ENCODE measurements at places on chromosomes 11 and 22.

- DNase-seq = no peak
Measured at GRCh38 chr11:8249482-8249881, 14.2 kb downstream of the LMO1 start.

GRCh38 chr22:47850644-47851151 is 1088.2 kb downstream of the TBC1D22A start:
- DNase-seq = peak; percentile 41

GRCh38 chr11:20844216-20844615 is 174.8 kb downstream of the NELL1 start:
- no peak for DNase-seq

DNA sequence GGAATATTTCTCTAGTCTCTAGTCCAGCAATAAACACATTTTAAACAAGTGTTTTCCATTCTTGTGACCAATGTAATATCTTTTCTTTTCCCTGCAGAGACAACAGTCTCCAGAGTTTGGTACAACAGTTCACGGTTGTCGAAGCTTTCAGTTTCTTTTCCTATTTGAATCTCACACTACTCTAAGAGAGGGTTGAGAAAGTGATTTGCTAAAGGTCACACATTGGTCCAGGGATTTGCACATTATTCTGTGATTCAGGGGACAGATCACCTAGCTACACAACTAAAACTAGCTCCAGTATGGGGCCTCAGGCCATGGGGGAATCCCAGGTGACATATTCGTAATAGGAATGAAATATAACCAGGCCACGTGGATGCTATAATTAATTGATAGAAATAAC is 132.5 kb downstream of the HIPK3 start:
- no peak for DNase-seq

DNA sequence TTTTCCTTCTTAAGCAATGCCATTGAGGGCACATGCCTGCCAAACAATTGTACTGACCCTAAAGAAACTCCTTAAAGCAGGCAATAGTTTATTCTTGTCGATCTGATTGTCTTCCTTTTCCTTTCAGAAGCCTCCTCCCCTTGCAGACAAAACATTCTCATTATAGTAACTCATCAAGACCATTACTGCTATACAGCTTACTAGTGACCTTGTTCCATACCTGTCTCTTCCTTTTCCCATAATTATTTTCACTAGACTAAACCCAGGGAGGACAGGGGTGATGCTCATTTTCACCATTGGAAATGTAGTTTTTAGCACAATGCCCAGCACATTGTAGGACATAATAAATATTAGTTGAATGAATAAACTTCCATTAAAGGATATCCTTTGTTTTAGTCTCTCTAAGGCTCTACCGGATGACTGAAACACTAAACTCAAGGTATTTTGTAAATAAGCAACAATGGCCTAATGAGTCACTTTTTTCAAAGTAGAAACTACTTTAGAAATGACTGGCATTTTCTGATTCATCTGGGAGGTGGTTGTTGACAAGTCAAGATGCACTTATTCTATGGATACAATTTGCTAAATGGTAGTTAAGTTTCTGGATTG is 9.3 kb upstream of the MSANTD4 start:
- no peak for DNase-seq

GRCh38 chr11:73055655-73056354 is 86.3 kb downstream of the FCHSD2 start:
- no peak for DNase-seq

DNA sequence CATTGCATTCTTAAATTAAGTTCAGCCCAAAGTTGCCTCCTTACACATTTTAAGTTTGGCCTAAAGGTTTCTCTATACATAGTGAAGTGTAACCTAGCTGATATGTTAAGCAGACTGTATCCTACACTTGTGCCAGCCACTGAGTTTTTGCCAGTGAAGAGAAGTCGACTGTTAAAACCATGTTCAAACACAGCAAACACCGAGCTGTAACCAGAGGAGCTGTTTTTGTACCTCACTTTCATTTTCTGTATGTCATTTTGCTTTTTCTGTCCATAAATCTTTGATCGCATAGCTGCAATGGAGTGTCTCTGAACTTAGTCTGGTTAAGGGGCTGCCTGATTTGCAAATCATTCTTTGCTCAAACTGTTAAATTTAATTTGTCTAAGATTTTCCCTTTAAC is 403.7 kb downstream of the LUZP2 start:
- no peak for DNase-seq

GRCh38 chr11:8342821-8343681 is 79.4 kb upstream of the LMO1 start:
- no peak for DNase-seq

GRCh38 chr11:30987819-30988218 is 381.7 kb downstream of the DCDC1 start:
- no peak for DNase-seq

- no peak for DNase-seq
Measured at GRCh38 chr11:97000481-97000880, 610.7 kb downstream of the JRKL start.

DNA sequence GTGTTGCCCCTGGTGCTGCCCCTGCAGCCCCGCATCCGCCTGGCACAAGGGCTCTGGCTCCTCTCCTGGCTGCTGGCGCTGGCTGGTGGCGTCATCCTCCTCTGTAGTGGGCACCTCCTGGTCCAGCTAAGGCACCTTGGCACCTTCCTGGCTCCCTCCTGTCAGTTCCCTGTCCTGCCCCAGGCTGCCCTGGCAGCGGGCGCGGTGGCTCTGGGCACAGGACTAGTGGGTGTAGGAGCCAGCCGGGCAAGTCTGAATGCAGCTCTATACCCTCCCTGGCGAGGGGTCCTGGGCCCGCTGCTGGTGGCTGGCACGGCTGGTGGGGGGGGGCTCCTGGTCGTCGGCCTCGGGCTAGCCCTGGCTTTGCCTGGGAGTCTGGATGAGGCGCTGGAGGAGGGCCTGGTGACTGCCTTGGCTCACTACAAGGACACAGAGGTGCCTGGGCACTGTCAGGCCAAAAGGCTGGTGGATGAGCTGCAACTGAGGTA is 278 bp downstream of the ROM1 start:
- no peak for DNase-seq

GRCh38 chr11:26948881-26949280 is 45.0 kb upstream of the FIBIN start:
- no peak for DNase-seq

GRCh38 chr11:64378335-64378880 is 19.4 kb downstream of the RPS6KA4 start:
- DNase-seq = no peak

DNA sequence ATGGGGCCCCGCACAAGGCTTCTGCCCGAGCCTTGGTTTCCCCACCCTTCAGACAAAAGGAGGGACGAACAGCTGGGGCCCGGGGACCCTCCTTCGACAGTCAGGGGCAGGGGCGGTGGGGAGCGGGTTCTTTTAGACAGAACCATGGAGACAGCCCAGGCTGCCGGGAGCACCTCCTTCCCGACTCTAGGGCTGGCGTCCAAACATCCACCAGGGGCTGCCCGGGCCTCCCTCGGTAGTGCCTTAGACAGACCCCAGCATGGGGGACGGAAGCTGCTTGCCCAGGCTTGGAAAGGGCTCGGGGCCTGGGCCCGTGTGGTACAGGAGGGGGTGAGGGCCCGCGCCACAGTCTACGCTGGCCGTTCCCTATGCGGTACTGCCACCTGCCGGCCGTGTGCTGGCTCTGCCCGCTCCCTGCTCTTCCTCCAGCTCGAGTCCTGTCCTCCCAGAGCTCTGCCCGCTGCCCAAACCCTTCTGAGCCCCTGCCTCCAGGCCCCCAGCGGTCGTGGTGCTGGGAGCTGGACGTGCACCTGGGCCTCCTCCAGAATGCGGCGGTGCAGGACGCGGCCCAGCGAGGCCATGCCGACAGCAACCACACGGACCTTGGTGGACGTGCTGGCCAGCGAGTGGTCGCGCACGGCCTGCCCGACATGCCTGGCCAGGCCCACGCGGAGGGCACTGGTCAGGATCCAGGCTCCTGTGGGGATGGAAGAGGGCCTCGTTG is 20.1 kb downstream of the TSSC4 start:
- DNase-seq = peak; percentile 65
